ENCODE measurements at places on chromosomes 7 and 10. TPM values are rescaled to one million over a fixed set of nuclear protein-coding genes. Genes with fewer than 3 reads are reported as not detected.

The LRRC72 gene
- total RNA-seq = not detected

The PLXNA4 gene
- 4.5 TPM for total RNA-seq

The CYP3A5 gene
- 0.27 TPM for total RNA-seq

The CYP2W1 gene
- total RNA-seq = not detected

The MYO3A gene
- total RNA-seq = not detected

The POU6F2 gene
- not detected for total RNA-seq

The BICC1 gene
- total RNA-seq = not detected

The RGR gene
- not detected for total RNA-seq

DNA sequence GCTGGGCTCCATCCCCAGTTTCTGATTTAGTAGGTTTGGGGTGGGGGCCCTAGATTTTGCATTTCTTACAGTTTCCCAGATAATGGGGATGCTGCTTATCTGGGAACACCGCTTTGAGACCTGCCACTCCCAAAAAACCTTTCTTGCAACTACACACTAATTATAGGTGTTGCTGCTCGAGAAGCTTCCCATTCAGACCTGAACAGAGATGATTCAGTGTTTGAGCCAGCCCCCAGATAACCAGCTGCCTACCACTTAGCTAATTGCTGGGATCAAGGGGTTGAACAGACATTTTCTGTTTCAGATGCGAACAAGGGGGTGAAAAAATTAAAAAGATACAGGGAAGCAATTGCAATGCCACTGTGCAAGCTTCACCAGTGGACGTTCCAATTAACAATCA, 448.5 kb downstream of the KCNMA1 start:
- no peak for DNase-seq
- H3K36me3 ChIP-seq = no peaks in the 10 kb centered on the region
- no peaks in the 10 kb centered on the region for H3K27me3 ChIP-seq
- H3K4me1 ChIP-seq = no peaks in the 10 kb centered on the region
- no peak overlapping the region for H3K27ac ChIP-seq
- no peak overlapping the region for H3K4me3 ChIP-seq

DNA sequence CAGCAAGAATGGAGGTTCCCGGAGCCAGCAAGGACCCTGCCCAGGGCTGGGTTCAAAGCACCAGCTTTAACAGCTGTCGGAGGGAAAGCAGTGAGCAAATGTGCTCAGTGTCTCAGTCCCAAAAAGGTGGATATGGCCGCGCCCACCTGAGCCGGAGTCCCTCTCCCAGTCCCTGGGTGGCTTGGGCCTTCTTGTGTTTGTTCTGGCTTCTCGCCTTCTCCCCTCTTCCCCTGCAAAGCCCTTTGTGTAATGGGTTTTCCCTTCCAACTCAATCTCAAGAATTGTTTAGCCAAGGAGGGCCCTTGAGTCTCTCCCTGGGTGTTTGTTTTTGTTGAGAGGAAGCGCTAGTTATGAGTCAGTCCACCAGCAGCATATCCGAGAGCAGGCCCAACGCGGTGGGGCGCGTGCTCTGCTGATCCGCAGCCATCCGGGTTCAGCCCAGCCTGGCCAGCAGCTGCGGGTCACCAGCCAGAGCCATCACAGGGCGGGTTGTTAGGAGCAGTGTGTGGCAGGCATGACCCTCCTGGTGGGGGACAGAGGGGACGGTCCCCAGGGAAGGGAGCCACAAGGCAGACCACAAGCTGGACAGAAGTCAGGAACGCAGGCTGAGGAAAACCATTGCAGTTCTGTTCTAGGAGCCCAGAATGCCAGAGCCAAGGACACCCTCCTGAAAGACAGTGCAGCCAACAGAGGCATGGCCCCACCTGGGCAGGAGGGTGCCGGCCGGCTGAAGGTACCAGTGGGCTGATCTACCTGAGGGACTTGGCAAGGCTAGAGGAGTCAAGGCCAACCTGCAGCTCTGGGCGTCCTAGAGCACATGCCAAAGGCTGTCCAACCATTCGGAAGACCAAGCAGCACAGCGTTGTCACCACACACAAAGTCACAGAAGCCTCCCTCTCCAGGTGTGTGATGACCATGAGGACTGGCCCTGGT, 21.3 kb downstream of the CALML3 start:
- H3K27me3 ChIP-seq = no peaks in the 10 kb centered on the region
- H3K36me3 ChIP-seq = no peaks in the 10 kb centered on the region
- H3K4me1 ChIP-seq = no peaks in the 10 kb centered on the region
- no peak for DNase-seq
- H3K4me3 ChIP-seq = no peak overlapping the region

DNA sequence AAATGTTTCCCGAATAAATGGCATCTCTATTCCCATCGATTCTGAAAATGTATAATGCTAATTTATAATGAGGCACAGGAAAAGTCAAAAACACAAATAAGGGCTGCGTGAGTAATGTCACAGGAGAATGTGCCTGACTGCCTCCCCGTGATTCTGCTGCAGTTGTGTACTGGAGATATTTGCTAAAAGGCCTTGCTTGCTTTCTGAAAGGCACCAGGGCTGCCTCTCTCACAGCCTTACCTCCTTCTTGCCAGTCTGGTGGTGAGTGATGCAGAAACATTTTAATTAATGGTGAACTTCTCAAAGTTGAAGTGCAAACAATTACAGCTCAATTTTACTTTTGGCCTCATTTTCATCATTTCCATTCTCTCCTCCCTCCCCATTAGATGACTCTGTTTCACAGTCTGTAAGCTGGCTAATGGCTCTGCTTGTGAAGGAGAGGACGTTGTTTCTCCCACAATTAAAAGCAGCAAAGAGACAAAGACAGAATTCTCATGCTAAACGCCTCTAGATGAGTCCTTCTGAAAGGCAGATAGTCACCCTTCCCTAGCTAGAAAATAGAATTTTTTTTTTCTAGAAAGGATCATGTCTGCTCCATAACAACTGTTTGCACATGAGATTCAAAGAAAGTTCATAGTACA, 377.6 kb downstream of the MDFIC start:
- no peak overlapping the region for H3K4me3 ChIP-seq
- no peak for DNase-seq
- H3K4me1 ChIP-seq = no peaks in the 10 kb centered on the region
- H3K27me3 ChIP-seq = no peaks in the 10 kb centered on the region

DNA sequence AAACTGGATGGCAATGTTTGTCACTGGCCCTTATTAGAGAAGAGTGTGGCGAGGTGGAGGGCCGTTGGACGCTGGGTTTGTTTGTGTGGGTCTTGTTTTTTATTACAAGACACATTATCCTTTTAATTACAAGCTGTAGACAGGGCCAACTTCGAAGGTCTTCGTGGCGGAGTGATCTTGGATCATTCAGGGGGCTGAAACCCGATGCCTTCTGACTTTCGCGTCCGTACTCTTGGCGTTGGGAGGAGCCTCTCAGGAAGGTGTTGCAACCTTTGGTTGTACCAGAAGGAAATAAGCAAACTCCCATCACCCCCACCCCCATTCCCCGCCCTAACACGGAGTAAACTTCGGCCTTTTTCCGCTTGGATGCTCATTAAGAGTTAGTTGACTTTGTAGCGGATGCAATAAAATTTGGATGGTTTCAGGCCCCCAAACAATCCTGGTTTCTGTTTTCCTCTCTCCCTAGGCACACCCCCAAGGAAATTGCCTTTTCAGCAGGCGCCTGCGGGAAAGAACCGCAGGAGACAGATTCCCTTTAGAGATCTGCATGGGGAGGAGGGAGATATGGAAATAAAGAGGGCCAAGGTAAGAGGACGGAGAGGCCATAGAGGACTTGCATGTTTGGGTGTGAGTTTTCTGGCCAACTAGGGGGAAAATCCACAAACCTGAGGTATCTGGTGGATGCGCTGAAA, 294.5 kb upstream of the NFE2L3 start:
- H3K4me1 ChIP-seq = peaks cover 4% of the 10 kb centered on the region
- H3K36me3 ChIP-seq = no peaks in the 10 kb centered on the region
- no peak for DNase-seq
- H3K27ac ChIP-seq = no peak overlapping the region

DNA sequence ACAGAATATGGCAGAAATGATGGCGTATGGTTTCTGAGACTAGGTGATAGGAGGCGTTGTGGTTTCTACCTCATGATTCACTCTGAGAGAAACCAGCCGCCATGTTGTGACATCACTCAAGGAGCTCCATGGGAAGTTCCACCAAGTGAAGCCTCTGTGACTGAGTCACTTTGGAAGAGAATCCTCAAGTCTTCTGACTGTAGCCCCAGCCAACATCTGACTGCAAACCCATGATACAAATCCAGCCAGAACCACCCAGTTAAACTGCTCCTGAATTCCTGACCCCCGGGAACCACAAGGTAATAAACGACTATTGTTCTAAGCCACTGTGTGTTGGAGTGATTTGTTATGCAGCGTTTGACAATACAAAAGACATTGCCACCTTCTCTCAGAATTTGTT, 91.1 kb upstream of the CARD11 start:
- H3K36me3 ChIP-seq = no peaks in the 10 kb centered on the region
- DNase-seq = no peak
- H3K4me1 ChIP-seq = no peaks in the 10 kb centered on the region
- H3K27ac ChIP-seq = no peak overlapping the region
- no peak overlapping the region for H3K4me3 ChIP-seq

GRCh38 chr7:26011039-26011696, 140.8 kb upstream of the NFE2L3 start:
- no peak overlapping the region for H3K4me3 ChIP-seq
- no peaks in the 10 kb centered on the region for H3K36me3 ChIP-seq
- no peak overlapping the region for H3K27ac ChIP-seq
- DNase-seq = no peak
- no peaks in the 10 kb centered on the region for H3K4me1 ChIP-seq

DNA sequence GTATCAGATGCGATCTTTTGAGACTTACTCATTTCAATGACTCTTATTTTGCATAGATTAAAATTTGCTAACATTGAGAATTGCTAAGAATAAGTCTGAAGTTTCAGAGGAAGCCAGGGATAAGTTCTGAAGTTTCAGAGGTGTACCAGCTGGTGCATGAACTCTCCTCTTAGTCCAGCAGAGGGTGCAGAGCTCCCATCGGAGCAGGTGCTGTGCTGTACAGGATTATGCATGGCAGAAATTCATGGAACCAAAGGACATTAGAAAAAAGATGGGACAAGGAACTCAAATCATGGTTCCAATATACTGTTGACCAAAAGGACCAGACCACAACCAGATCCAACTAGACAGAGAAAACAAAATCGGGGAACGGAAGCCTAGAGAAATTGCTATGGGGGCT, 41.9 kb downstream of the MGAM2 start:
- no peaks in the 10 kb centered on the region for H3K27me3 ChIP-seq
- H3K4me1 ChIP-seq = no peaks in the 10 kb centered on the region
- DNase-seq = no peak
- H3K4me3 ChIP-seq = no peak overlapping the region
- no peaks in the 10 kb centered on the region for H3K36me3 ChIP-seq
- H3K27ac ChIP-seq = no peak overlapping the region

- H3K27me3 ChIP-seq = no peaks in the 10 kb centered on the region
- no peaks in the 10 kb centered on the region for H3K4me1 ChIP-seq
- no peak overlapping the region for H3K27ac ChIP-seq
- no peak for DNase-seq
- H3K36me3 ChIP-seq = no peaks in the 10 kb centered on the region
These were observed 119.6 kb upstream of the MKX start for GRCh38 chr10:27865221-27865635.

- DNase-seq = no peak
- no peaks in the 10 kb centered on the region for H3K27me3 ChIP-seq
- H3K36me3 ChIP-seq = no peaks in the 10 kb centered on the region
- no peak overlapping the region for H3K4me3 ChIP-seq
- H3K4me1 ChIP-seq = no peaks in the 10 kb centered on the region
- H3K27ac ChIP-seq = no peak overlapping the region
These were observed 31.3 kb upstream of the GALNT11 start for GRCh38 chr7:151993977-151994676.

GRCh38 chr10:49791100-49791499, 29.0 kb upstream of the OGDHL start:
- H3K27me3 ChIP-seq = no peaks in the 10 kb centered on the region
- H3K4me1 ChIP-seq = no peaks in the 10 kb centered on the region
- no peaks in the 10 kb centered on the region for H3K36me3 ChIP-seq
- no peak overlapping the region for H3K4me3 ChIP-seq
- no peak overlapping the region for H3K27ac ChIP-seq

GRCh38 chr7:144452064-144452463, 48.6 kb upstream of the NOBOX start:
- H3K4me3 ChIP-seq = no peak overlapping the region
- no peaks in the 10 kb centered on the region for H3K27me3 ChIP-seq
- no peak overlapping the region for H3K27ac ChIP-seq
- H3K4me1 ChIP-seq = no peaks in the 10 kb centered on the region
- DNase-seq = no peak

DNA sequence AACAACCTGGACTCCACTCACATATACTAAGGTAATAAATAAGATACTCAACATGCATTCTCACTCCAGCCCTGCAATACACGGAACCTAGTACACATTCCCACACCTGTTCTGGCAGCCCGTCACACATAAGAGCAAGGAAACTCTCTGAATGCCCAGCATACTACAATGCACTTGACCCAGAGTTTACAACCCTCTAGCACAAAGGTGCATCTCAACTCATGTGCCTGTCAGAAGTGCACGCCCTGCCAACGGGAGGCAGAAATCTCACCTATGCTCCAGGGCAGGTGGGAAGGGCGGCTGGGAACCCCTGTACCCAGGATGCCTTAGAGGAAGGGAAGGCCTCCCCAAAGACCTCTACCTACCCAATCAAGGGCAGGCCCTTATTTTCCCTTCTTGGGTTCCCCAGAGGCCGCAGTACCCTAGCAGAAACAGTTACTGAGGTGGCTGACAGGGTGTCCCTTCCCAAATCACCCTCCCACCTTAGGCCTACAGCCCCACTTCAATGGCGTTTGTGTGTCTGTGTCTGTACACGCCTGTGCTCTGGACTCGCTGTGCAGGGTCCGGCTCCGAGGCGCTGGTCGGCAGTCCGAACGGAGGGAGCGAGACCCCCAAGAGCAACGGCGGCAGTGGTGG, 2.0 kb downstream of the EVX1 start:
- H3K27ac ChIP-seq = no peak overlapping the region
- DNase-seq = no peak
- H3K27me3 ChIP-seq = peaks cover 38% of the 10 kb centered on the region
- no peaks in the 10 kb centered on the region for H3K4me1 ChIP-seq
- no peaks in the 10 kb centered on the region for H3K36me3 ChIP-seq

GRCh38 chr10:106557951-106558733, 606.4 kb downstream of the SORCS1 start:
- DNase-seq = no peak
- no peaks in the 10 kb centered on the region for H3K36me3 ChIP-seq
- no peak overlapping the region for H3K27ac ChIP-seq
- H3K4me1 ChIP-seq = no peaks in the 10 kb centered on the region
- H3K4me3 ChIP-seq = no peak overlapping the region

- DNase-seq = no peak
- H3K36me3 ChIP-seq = no peaks in the 10 kb centered on the region
- H3K4me3 ChIP-seq = no peak overlapping the region
- no peaks in the 10 kb centered on the region for H3K4me1 ChIP-seq
- no peak overlapping the region for H3K27ac ChIP-seq
These were observed 37.1 kb downstream of the COL26A1 start for GRCh38 chr7:101399759-101400158.
